C1 segment of cervical spinal cord (tissue), 14 donors: ENCODE measurements at places on chromosomes 11 and 22.

- no peak for DNase-seq
These were observed 2.5 kb upstream of the IGLL5 start for GRCh38 chr22:22884888-22885840.

GRCh38 chr11:44939673-44940395 lies 10.8 kb downstream of the TP53I11 start:
- DNase-seq: no peak

DNA sequence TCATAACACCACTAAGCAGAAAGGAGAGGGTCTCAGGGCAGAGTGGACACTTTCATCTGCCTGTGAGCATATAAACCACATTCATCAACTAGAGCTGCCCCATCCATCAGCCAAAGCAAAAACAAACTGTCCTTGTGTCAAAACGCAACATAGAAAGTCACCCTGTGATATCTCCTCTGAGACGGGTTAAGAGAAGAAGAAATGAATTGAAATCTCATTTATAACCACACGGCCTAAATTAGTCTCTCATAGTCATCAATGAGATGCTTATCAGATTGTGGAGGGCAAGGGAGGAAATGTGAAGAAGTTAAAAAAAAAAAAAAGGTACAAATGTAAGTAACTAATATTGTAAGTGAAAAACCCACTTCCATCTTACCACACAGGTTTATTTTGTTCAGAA lies 75.7 kb downstream of the SIK3 start:
- DNase-seq: no peak

- DNase-seq: no peak
These were observed 163.7 kb downstream of the PKNOX2 start for GRCh38 chr11:125328225-125328580.

GRCh38 chr22:25025491-25026400 lies 73.2 kb downstream of the KIAA1671 start:
- DNase-seq: no peak

- DNase-seq: peak; percentile 91
These were observed 4.5 kb upstream of the NCF4 start for GRCh38 chr22:36856121-36856791.

GRCh38 chr11:15495462-15495861 lies 380.7 kb downstream of the INSC start:
- no peak for DNase-seq

- DNase-seq: no peak
These were observed 40.2 kb downstream of the FZD4 start for GRCh38 chr11:86914865-86915519.

DNA sequence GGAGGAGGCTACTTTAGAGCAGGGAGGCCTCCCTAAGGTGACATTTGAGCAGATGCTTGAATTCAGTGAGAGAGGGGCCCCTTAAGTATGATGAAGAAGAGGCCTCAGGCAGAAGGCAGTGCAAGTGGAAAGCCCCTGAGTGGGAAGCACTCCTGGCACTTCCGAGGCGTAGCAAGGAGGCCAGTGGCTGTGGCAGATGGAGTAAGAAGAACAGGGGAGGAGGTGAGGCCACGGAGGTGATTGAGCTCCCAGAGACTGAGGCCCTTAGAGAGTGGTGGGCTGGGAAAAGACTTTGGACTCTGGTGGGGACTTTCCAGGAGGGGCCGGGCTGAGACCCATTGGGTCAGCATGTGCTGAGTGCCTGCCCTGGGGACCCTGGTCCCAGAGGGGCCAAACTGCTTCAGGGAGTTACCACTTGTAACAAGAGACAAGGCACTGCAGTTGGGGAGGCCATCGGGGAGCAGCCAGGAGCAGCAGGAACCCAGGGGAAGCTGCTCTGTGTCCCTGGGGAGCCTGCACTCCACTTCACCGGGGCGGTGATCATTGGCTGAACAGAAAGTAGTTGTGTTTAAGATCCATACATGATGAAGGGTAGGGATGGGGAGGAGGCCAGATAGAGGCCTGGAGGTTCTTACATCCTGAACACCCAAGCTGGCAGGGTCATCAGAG lies 2.5 kb upstream of the CENPM start:
- DNase-seq: no peak

DNA sequence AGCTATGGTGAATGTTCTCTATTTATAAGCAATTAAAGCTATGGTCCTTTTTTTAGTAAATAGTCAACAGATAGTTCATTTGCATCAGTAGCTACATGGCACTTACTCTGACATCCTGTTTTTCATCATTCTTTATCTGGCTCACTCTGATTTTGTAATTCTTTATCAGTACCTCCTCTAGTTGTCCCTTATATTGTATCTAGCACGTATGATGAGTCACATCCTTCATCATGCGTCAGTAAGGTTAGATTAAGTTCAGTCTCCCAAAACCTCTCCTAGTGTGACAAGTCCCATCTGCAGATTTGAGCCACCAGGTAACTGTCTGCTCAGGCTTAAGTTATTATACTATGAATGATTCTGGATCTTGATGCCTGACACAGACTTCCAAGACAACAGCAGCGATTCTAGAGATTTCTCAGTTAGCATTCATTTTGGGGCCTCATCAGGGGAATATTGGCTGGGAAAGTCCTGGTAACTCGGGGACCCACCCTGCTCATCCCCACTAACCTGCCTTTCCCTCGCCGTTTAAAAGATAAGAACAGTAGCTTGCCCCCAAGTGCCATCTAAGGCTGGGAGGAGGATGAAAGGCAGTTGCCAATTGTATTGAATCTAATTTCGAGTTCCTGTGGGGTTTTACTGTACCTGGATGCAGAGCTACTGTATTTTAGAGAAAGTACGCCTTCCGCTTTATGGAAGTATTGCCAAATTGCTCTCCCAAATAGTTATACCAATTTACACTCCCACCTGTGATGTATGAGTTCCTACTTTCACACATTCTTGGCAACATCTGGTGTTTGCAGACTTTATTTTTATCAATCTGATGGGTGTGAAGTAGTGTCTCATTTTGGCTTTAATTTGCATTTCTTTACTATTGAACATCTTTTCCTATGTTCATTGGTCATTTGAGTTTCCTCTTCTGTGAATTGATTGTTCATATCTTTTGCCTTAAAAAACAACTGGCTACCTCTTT lies 55.9 kb downstream of the ZC3H12C start:
- DNase-seq: no peak

GRCh38 chr22:44799077-44799945 lies 46.9 kb downstream of the ARHGAP8 start:
- DNase-seq: no peak

DNA sequence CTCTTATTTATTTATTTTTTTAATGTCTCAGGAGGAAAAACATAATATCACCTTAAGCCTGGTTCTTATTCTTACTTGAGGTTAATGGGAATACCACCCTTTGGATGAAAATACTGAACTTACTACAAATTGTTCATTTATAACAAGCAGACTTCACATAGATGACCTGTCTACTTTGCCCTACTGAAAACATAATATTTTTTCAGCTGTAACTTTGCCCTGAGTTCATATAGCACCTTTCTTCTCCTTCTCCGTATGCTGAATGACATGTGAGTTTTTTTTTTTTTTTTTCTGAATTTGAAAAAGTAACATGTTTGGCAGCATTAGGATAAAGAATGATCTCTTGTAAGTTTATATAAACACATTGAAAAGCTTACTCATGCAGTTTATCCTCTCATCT lies 186.8 kb downstream of the TMEM135 start:
- DNase-seq: no peak

DNA sequence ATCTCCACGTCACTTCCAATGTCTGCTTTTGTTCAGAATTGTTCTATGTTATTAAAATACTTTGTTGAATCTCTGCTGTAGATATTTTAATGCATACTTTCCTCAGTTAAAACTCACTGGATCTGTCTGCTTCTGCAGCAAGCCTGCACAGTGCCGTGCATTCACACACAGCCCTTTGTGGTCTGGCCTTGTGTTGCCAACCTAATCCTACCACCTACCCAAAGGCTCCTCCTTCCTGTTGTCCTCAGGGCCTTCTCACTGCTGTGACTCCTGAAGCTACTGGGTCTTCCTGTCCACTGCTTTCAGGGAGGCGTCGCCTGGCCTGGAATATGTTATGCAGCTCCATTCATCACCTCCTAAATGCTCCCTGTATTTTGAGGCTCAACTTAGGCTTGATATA lies 67.0 kb downstream of the PPP6R3 start:
- no peak for DNase-seq

DNA sequence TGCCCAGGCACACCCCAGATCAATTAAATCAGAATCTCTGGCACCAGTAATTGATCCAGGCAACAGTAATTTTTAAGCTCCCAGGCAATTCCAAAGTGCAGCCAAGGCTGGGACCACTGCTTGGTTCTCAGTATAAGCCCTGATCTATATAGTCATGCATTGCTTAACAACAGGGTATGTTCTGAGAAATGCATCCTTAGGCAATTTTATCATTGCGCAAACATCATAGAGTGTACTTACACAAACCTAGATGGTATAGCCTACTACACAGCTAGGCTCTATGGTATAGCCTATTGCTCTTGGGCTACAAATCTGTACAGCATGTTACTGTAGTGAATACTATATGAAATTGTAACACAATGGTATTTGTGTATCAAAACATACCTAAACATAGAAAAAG lies 651 bp upstream of the C11orf42 start:
- no peak for DNase-seq

GRCh38 chr11:3623121-3623520 lies 18.7 kb downstream of the ART5 start:
- DNase-seq: no peak

GRCh38 chr11:32200136-32200847 lies 109.4 kb downstream of the RCN1 start:
- no peak for DNase-seq

DNA sequence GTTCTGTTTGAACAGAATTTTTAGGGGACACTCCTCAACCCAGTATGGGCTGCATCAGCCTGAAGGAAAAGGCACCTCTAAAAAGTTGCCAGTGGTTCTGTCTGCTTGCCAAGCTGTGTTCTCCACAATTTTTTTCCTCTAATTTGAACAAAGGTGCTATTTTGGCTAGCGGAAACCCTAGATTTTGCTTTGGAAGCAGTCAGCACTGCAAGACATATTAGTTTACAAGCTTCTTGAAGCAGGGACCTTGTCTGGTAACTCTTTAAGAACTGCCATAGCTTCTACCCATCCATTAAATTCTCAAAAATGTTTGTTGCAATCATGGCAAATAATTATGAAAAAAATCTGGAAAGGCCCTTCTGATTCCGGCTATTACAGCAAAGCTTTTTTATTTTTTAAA lies 75.6 kb upstream of the HEPHL1 start:
- DNase-seq: no peak

DNA sequence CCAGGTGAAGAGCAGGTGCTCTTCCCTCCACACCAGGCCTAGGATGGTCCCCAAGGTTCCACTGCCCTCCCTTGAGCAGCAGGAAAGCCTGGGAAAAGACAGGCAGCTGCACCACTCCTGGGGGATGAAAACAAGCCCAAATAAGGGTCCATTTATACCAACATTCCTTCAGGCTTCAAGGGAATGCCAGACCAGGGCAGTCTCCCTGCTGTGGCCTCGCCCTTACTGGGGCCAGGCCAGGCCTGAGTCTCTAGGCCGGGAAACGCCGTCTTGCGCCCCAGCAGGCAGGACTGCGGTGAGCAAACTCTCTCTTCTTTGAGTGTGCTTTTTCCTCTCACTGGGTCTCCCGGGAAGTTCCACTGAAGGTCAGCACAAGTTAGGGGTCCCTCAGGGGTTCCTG lies 443.5 kb downstream of the SOX6 start:
- no peak for DNase-seq

DNA sequence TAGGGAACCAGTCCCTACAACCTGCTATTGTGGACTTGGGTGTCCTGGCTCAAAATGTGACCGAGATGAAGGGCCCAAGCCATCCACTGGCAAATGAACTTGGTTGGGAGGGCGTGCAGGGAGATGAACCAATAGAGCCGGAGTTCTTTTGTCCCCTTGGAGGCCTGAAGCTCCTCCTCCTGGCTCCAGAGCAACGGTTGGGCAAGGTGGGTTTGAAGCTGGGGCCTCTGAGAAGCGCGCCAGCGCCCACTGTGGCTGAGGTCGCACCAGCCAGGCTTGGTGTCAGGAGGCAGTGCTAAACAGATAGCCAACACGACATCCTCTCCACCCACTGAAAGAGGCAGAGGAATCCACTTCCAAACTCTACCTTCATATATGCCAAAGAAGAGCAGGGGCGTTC lies 36.0 kb upstream of the PACSIN2 start:
- no peak for DNase-seq

DNA sequence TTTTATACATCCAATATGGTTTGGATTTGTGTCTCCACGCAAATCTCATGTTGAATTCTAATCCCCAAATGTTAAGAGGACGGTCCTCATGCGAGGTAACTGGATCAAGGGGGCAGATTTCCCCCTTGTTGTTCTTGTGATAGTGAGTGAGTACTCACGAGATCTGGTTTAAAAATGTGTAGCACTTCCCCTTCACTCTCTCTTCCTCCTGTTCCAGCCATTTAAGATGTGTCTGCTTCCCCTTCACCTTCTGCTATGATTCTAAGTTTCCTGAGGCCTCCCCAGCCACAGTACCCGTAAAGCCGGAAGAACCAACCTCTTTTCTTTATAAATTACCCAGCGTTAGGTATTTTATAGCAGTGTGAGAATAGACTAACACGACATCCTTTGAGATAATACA lies 98.6 kb downstream of the TTC28 start:
- DNase-seq: no peak

- DNase-seq: no peak
These were observed 32.6 kb downstream of the PRDM11 start for GRCh38 chr11:45178890-45179671.

GRCh38 chr11:67308031-67308866 lies 4.9 kb downstream of the SSH3 start:
- DNase-seq: no peak
